ENCODE measurements at places on chromosomes 5 and 9.

DNA sequence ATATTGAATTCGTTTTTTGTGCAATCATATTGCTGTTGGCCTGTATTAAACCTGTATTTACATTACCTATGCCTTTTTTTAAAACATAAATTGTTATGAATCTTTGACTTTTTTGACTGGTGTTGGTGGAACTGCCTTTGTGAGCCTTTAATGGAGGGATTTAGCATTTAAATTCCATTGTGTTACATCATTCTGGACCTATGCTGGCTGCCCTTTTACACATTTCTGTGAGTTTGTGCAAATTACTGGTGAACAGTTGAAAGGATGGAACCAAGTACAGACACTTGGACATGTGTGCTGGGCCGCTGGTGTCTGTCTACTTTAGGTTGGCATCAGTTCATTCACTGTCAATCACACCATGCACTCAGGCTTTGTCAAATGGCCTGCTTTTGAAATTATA lies 3.4 kb downstream of the SNX18 start:
- no peak for DNase-seq

- DNase-seq = peak; percentile 82
Observed at GRCh38 chr9:76810377-76810957, 46.2 kb downstream of the PCA3 start.

DNA sequence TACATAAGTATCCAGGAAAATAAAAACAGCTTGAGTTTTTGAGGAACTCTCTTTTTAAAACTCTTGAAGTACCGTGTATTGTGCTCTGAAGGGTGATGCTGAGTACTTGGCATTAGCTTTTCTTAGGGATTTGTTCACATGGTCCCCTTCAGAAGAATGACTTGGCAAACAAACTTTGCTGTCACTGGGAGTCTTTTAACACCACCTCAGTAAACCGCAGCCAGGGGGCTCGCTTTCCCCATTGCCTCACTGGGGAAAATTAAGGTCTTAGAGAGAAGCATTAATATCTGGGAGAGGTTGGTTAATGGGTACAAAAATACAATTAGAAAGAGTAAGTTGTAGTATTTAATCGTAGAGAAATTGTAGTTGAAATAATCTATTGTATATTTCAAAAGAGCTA lies 105.9 kb upstream of the DAP start:
- no peak for DNase-seq

GRCh38 chr9:75588808-75589207 lies 301.7 kb upstream of the PCSK5 start:
- DNase-seq = peak; percentile 75

DNA sequence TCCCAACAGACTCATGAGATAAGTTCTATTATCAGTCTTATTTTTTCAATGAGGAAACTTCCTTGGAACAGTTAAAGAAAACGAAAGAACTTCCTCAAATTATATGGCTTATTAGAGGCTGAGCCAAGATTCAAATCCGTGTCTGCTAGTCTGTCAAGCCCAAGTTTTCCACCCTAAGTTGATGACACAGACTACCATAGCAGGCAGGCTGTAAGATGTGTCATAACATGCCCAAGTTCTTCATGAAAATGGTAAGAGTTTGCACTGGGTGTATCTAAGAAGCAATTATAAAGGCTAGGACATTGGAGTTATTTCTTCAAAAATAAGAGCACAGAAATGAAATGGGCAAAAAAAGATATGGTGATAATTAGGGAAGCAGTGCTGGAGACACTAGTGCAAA lies 634.5 kb downstream of the BRINP1 start:
- DNase-seq = no peak

DNA sequence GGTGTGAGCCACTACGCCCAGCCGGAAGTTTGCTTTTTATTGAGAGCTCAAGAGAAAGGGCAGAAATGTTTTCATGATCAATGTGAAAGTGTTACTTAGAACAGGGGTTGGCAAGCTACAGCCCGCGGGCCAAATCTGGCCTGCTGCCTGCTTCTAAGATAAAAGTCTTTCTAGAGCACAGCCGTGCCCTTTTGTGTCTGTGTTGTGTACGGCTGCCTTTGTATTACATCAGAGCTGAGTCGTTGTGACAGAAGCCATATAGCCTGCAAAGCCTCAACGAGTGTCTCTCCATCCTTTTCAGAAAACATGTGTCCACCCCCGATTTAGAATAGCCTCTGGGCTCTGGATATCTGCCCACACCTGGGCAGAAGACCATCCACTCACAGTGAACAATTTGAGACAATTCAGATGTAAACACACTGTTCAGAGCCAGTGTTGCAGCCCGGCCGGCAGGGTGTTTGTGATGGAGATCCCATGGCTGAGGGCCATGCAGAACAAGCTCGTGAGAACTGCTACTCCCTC lies 28.8 kb downstream of the AK8 start:
- DNase-seq = no peak

- DNase-seq = no peak
Observed at GRCh38 chr5:74310386-74310785, 330.1 kb downstream of the ENC1 start.

GRCh38 chr5:158436271-158437065 lies 577.5 kb upstream of the CLINT1 start:
- peak; percentile 44 for DNase-seq

DNA sequence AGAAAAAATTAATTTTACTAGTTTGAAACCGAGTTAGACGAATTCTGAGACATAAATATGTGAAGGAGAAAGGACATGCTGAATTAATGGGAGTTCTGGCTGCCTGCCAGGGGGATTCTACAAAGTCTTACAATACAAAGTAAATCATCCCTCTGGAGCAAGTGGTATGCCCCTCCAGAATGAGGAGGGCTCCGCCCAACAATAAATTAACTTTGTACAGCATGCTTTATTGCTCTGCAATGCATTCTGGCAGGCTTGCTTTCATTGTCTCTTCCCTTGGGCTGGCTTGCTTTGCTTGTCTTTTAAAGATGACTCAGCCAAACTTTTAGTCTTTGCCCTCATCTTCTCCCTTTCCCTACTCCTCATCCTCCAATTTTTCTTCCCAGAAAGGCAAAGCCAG lies 11.7 kb upstream of the PCDHB1 start:
- DNase-seq = no peak

- no peak for DNase-seq
Observed at GRCh38 chr5:111143910-111144309, 51.8 kb downstream of the WDR36 start.

DNA sequence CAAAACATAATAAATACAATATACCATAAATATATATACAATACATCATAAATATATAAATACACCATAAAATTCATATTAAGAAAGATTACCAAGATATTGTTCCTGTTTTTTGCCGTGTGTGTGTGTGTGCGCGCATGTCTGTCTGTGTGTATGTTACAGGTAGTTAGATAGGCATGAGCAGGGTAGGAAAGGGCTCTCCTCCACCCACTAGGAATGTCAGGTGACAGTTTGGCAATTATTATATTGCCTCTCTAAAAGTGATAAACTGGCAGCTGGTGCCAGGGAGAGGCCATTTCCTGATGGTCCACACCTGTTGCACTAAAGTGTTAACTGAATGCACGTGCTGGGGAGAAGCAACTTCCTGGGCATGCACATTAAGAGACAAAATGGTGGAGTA lies 232.8 kb downstream of the ADAMTS6 start:
- DNase-seq = no peak

DNA sequence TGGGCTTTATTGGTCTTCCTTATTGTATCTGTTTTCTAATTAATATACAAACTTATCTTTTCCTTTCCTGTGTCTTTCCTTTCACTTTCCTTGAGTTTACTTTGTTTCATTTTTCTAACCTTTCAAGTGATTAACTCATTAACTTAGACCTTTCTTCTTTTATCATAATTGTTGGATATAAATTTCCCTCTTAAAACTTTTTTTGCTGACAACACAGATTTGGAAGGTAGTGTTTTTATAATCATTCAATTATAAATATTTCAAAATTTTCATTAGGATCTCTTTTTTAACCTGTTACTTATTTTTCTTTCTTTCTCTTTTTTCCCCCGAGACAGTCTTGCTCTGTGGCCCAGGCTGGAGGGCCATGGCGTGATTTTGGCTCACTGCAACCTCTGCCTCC lies 6.9 kb upstream of the ZBTB43 start:
- no peak for DNase-seq

DNA sequence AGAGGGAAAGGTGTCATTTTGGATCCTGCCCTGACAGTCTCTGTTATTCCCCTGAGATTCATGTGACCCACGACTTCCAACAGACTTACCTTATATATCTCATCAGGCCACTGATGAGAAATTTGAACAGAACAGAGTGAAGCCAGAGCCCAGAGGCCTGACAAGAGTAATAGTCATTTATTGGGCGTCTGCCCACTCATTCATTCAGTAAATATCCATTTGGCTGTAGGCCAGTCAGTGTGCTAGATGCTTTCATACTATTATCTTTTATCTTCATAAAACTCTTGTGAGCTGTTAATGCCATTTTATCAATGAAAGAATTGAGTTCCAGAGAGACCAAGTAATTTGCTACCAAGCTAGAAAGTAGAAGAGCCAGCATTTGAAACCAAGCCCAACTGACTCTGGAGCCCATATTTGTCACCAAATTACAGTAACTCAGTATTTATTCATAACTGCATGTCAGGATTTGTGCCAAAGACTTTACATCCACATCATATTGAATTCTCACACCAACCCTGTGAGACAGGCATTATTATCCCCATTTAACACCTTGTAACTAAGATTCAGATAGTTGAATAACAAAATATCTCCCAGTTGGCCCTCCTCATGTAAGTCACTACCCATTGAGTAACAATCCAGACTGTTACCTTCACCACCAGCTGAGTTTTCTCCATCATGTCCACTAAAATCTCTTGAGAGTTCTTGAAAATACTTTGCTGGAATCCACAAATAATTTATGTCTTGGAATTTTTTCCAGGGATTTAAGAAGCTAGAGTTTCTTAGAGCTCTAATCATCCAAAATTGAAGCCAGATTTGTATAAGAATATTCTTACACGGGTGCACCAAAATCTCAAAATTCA lies 2.5 kb downstream of the PTPDC1 start:
- DNase-seq = no peak

- DNase-seq = no peak
Observed at GRCh38 chr5:132228241-132229035, 785 bp upstream of the P4HA2 start.

DNA sequence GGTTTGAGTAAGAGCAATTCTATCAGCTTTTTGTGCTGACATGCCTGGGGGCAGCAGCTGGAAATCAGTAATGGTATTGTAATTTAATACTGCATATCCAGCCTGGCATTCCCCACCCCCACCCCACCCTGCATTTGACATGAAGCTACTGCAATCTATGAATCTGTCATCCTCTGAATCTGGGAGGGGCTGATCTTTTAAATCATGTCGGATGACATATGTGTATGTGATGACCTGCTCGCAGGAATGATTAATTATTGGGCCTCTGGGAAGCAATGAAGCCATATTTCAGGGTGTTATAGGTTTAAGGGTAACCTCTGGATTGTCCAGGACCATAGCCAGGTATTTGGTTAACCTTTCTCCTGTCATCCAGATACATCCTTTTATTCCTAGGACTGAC lies 64.6 kb upstream of the RASGRF2 start:
- no peak for DNase-seq

DNA sequence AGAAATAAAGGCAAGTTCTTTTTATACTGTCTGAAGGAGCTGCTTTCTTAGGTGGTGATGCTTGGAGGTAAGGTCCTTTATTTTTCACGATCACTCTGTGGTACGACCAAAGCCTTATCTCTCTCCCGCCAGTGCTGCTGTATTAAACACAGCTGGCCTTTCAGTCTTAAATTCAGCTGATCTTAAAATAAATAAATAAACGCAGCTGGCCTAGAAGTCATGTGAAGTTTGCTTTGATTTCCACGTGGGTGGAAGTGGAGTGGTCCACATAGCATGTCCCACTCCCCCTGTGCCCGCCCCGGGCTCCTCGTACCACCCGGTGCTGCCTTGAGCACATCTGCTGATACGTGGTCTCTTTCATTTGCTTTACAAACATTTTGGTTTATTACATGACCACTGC lies 260.4 kb downstream of the FANCC start:
- DNase-seq = no peak

DNA sequence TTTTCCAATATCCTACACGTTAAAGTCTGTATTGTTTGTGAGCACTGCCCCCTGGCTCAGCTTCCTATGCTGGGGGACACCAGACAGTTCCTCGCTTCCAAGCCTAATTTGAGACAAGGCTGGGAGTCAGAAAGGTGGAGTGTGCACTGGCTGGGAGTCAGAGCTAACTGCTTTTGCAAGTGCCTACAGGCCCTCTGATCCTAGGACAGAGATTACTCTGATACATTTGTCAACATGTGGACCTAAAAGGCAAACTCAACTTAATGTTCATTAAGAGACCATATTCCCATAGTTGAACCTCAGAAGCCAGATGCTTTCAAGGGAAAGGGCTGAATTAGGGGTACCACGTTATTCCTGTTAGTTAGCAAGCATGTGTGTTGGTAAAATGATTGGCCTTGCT lies 80.8 kb downstream of the NIPSNAP3B start:
- no peak for DNase-seq

- DNase-seq = no peak
Observed at GRCh38 chr5:102312586-102313370, 16.7 kb upstream of the SLCO4C1 start.

DNA sequence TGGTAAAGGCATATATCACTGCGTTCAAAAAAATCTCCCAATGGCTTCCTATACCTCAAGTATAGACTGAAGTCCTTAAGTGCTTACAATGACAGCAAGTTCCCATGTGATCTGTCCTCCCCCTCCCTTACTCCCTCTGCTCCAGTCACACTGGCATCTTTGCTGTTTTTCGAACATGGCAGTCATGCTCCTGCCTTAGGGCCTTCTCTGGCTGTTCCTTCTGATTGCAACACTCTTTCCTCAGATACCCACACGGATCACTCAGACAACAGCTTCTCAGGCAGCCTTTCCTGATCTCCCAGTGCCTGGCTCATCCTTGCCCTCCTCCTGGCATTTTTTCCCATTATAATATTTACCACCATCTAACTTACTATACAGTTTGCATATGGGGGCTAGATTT lies 232.8 kb downstream of the ARHGEF28 start:
- no peak for DNase-seq

GRCh38 chr9:99491408-99492158 lies 269.5 kb downstream of the SEC61B start:
- DNase-seq = no peak

DNA sequence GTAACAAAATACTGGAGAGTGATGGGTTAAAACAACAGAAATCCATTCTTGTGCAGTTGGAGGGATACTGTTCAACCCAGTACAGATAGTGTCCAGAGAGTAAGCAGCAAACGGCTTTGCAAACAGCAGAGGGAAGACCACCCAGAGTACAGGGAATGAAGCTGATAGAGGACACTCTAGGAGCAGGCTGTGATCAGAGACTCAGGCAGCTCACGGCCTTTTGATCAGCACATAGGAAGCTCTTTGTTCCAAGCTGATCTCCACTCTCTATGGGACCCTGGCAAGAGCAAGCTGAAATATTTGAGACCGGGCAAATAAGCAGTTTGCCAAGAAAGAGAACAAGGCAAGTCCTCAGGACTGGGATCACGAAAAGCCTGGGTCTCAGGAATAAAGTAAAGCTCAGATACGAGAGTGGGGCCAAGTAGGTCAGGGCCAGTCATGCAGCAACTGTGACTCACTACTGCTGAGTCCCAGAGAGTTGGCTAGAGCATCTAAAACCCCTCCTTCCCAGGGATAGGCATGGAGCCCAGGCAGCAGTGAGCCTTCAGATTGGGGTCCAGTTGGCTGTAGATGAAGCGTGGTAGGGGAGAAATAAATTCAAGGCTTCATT lies 52.4 kb downstream of the MELK start:
- no peak for DNase-seq

- DNase-seq = no peak
Observed at GRCh38 chr9:33164138-33164809, 2.9 kb downstream of the B4GALT1 start.

Data from Karpas-422 (cell line).